Skin of body (tissue), 3 donors: ENCODE measurements at places on chromosomes 12 and 14. TPM values are rescaled to one million over a fixed set of nuclear protein-coding genes. Genes with fewer than 3 reads are reported as not detected.

Gene AMN
- total RNA-seq = 4.4 TPM

Gene PPP1R36
- 0.89 TPM for total RNA-seq

Gene ESPL1
- 5.6 TPM for total RNA-seq

Gene GPR135
- 3.2 TPM for total RNA-seq

Gene RPGRIP1
- 0.10 TPM for total RNA-seq

Gene ESRRB
- total RNA-seq = 0.59 TPM

Gene FITM1
- 13.0 TPM for total RNA-seq

Gene AEBP2
- 43.8 TPM for total RNA-seq

Gene RTL1
- total RNA-seq = 4.2 TPM

Gene CELA1
- not detected for total RNA-seq

Gene CLEC4A
- 4.7 TPM for total RNA-seq

DNA sequence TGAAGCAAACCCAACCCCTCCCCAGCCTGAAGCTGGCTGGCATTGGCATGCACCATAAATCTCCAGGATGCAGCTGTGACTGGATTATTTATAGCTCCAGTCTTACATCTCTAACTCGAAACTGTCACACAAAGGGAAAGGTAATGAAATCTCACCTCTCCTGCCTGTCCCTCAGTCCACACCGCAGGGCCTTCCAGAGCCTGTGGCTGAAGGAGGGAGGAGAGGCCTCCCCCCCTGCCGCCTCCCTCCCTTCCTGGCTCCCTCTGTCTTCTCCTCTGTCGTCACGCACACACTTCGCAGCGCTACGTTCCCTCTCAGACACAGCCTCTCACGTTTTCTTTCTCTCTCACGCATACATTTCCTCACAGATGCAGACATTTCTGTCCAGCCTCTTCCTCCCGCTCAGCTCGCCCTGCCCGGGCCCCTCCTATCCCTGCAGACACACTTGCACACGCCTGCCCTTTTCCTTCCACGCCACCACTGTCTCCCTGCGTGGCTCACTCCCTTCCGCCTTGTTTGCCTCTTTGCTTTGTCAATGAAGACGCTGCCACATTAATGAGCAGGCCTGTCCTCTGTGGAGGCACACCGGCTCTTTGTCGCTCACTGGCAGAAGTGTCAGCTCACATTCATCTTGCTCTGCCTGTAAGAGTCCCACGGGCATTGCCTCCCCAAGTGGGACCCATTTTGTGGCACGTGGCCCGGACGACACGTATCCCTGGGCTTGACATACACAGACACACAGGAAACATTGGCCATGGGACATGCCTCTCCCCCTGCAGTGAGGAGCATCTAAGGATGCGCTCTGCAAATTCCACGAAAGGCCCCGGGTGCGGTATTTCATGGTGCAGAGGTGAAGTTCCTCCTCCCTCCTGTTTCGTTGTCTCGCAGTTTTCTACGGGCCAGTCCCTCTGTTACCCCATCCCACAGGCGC, 27.9 kb downstream of the IRF2BPL start:
- DNase-seq = peak; percentile 84

DNA sequence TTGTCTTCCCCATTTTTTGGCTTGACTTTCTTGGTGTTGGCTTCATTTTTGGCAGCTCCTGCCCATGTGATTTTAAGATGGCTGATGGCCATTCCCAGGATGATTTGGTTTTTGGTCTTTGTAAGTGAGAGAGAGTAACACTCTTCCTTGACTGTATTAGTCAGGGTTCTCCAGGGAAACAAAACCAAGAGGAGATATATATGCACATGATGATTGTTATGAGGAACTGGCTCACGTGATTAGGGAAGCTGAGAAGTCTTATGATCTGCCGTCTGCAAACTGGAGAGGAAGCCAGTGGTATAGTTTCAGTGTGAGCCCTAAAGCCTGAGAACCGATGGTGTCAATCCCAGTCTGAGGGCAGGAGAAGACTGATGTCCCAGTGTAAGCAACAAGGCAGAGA, 146.6 kb downstream of the NRXN3 start:
- no peak for DNase-seq

GRCh38 chr12:119877639-119877948, 474 bp upstream of the CIT start:
- DNase-seq = no peak

DNA sequence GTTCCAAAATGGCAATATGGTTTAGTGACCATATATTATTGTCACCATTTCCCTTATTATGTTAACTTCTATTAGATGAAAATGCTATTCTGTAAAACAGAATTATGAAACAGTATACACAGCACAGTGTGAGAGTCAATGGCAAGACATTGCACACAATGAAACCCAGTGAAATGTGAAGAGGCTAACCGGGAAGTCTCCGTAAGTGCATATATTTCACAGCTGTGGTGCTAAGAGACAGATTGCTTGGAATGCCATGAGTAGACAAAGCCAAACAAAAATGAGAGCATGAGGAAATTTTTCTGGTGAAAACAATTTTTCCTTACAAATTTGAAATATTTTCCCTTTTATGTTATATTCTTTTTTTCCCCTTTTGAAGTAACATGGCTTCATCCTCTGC, 49.4 kb downstream of the DYRK2 start:
- DNase-seq = no peak

- no peak for DNase-seq
Observed at GRCh38 chr14:20772650-20773049, 4.4 kb downstream of the EDDM3B start.

DNA sequence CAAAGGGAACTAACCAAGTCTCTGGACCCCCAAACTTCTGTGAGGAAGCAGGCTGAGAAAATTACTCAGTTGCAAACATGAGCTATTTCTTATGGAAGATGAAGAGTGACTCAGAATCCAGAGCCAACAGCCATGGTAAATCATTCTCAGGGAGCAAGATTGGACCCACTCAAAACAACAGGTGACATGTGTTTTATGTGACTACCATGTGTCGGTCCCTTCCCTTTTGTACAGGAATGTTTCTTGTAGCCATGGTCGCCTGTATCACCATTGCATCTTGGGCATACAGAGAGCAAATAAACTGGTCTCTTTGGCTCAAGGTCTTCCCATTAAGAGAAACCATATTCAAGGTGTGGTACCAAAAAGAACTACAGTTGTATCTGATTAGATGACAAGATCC, 75.4 kb upstream of the COCH start:
- DNase-seq = no peak

- no peak for DNase-seq
Observed at GRCh38 chr14:101109347-101109638, 205.8 kb upstream of the RTL1 start.

- DNase-seq = peak; percentile 62
Observed at GRCh38 chr12:14256555-14257169, 108.8 kb upstream of the ATF7IP start.

GRCh38 chr12:67599691-67600090, 48.9 kb upstream of the DYRK2 start:
- no peak for DNase-seq

DNA sequence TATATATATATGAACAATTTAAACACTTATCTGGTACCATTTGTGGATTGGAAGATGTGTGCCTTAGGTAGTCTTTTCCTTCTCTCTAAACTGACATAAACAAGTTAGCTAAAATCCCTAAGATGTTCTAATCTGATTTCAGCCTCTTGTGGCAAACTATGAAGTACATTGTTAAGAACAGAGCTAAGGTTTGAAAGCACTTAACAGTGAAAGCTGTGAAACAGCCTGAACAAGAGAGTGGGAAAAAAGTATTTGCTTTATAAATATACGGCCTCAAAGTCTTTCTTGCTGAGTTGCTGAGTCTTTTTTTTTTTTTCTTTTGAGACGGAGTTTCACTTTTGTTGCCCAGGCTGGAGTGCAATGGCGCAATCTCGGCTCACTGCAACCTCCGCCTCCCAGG, 53.7 kb upstream of the PELI2 start:
- DNase-seq = no peak

DNA sequence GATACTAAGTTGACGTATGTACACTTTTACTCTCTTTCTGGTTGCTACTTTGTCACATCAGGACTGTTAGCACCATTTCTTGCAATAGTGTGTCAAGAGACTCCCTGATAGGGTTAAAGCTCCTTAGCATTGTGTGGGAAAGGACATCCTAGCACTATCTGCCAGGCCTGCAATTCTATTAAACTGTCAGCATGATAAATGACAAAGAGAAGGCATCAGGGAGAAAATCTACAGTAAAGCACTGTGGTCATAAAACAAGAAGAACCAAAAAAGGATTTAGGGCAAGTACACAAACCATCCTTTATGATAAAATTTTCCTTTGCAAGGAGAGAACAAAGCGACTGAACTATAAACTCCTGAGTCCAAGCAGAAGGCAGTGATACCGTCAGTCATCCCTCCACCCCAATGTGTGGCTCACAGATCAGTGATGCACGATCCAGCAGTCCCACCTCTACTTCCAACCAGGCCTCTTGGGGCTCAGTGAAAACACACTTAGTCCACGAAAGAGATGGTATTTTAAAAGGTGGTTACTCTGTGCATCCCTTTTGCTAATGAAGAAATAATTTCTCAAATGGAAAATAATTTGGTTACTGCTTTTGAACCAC, 31.4 kb upstream of the SLC35F4 start:
- no peak for DNase-seq

DNA sequence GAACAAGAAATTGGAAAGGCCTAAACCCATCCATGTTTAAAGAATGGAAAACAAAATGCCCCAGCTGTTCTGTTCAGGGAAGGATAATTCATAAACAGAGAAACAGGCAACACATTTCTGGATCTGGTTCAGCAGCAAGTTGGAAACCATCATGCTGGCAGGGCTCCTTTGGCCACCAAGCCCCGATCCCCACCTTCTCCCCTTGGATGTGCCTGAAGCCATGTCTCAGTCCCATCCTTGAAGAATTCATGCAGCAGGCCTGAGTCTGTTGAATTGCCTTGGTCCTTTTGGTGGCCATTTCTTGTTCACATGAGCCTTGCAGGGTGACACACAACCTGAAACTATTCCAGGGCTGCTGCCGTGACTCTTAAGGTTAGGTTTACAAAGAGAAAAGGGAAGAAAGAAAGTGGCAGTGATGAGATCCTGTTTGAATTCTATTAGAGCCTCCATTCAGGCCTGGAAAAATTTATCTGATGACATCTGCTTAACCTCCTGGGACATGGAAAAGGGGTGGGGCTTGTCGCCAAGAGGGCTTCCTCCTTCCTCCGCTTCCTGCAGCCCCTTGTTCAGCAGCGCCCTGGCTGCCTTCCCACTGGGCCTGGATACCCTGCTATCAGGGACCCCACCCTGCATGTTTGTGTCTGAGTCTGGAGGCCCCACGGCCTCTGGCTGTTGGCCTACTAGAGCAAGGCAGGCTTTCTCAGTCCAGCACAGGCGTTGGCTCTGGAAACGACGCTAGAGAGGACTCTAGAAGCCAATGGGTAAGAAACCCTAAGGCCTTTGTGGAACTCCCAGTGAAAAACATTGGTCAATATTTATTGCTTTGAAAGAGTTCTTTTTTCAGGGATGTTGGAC, 341.9 kb downstream of the C12orf75 start:
- DNase-seq = peak; percentile 95

DNA sequence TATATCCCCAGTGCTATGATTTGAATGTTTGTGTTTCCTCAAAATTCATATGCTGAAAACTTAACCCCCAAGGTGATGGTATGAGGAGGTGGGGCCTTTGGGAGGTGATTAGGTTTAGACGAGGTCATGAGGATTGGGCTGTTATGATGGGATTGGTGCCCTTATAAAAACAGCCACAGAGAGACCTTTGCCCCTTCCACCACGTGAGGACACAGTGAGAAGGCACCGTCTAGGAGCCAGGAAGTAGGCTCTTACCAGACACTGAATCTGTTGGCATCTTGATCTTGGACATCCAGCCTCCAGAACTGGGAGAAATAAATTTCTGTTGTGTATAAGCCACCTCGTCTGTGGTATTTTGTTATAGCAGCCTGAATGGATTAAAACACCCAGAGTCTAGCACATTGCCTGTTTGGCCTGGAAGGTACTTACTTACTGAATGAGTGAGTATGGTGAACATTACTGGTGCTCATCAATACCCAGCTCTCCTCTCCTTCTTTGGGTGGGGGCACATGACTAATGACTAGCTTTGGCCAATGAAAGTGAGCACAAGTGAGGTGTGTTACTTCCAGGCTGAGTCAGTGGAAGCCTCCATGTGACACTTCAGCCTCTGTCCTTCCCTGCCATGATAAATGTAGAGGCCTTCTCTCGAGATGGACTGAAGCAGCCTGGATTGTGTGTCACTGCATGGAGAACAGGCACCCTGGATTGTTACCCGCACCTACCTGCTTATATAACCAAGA, 72.4 kb upstream of the CHST11 start:
- no peak for DNase-seq

DNA sequence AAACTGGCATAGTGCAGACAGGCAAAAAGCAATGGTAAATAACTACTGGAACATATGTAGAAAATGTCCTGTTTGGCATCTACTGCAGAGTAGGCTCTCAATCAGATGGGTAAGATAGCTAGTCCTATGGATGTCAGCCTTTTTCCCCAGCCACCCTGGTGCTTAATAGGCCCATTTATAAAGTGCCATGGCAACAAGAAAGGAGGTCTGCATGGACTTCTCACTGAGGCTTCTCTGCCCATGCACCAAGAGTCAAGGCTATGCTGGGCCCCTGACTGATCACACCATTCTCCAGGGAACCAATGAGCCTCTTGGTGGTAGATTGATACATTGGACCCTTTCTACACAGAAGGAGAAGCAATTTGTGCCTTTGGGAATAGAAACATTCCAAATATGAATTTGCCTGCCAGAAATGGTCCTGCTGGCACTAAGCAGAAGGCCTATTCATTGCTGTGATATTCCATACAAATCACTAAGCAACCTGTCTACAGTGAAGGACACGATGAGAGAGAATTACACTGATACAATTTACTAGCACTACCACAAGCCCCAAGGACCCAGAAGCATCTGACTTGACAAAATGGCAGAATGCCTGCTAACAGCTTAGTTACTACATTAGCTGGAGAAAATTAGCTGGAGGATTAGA, 43.8 kb downstream of the RESF1 start:
- DNase-seq = no peak

DNA sequence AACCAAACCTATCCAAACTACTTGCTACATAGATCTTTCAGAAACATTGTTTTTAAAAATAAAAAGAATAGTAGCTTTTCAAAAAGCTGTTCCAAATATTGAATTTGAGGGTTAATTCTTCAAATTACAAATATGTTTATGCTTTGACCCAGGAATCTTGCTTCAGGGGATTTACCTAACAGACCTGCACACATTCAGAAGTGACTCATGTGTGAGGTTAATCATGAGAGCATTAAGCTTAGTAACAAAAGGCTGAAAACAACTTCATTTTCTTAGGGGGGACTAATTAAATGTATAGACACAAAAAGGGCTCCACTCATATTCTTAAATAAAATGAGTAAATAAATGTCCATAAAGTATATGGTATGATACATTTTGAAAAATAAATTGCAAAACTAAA, 672.4 kb upstream of the FLRT2 start:
- no peak for DNase-seq
